ENCODE measurements at places on chromosomes 7 and 10.

- no peak for DNase-seq
Measured at GRCh38 chr10:6701289-6701688, 121.2 kb upstream of the PRKCQ start.

- DNase-seq: no peak
Measured at GRCh38 chr7:142759433-142759832, 10.2 kb downstream of the PRSS1 start.

DNA sequence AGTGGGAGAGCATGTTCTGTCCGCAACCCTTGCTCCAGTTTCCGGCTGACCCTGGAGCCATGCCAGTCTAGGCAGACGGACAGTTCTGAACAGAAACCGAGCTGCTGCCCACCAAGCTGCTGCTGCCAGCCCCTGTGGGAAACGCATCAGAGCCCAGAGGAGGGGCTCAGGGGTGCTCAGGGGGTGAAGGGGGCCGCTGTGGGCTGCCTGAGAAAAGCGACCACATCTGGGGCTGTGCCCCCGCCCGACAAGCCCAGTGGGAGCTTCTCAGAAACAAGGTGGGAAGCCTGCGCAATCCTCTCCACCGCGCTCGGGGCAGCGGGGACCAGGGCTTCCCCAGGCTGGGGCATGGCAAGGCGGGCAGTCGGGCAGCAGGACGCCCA, 38.8 kb upstream of the CFAP46 start:
- no peak for DNase-seq

- DNase-seq: no peak
Measured at GRCh38 chr7:31791881-31792280, 104.9 kb downstream of the PPP1R17 start.

GRCh38 chr10:126838316-126838715, 66.9 kb upstream of the DOCK1 start:
- DNase-seq: no peak

DNA sequence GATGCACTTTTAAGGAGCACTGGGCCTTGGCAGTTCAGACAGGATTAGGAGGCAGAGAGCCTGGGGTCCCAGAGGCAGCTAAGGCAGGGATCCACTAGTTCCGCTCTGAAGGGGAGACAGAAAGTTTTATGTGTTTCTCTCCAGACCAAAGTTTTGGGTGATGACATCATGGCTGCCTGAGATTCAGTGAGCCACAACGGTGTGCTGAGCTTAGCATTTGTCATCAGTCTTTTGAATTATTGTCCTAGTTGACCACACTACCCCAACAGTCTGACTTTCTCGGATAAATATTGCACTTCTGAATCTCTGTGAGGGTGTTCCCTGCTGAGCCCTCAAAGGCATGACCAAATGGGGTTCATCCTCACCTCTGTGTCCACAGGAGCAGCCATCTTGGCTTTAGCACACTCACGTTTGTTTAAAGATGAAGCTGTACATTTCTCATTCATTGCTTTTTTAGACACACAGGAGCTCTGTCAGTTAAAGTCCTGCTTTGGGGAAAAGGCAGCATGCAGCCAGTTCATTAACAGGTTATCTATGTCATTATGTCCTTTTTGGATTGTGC, 297.7 kb upstream of the LRGUK start:
- no peak for DNase-seq

DNA sequence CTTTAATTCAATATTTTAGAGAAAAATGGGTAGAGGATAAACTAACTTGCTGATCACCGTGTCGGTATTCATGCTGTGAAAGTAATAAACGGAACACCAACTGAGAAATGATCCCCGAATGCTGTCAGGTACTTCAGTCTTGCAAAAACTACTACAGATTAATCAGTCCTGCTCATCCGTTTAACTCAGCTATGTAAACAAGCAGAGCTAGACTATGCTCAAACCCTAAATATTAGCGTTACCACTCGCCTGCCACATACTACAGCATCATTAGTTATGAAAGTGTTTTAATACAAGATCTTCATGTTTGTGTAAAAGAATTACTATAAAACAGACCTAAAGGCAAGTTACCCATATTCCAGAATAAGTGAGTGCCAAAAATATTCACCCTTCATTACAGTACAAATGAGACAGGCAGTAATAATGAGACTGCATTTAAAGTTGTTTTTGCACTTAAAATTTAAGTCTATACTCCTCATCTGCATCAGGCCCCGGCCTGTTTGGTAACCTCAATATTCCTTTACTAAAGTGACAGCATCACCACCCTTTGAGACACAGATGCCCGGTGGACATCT, 952 bp downstream of the DNMBP start:
- DNase-seq: no peak

- no peak for DNase-seq
Measured at GRCh38 chr7:142669074-142669654, 80.1 kb upstream of the PRSS1 start.

- no peak for DNase-seq
Measured at GRCh38 chr10:131947631-131948347, 33.9 kb downstream of the BNIP3 start.

DNA sequence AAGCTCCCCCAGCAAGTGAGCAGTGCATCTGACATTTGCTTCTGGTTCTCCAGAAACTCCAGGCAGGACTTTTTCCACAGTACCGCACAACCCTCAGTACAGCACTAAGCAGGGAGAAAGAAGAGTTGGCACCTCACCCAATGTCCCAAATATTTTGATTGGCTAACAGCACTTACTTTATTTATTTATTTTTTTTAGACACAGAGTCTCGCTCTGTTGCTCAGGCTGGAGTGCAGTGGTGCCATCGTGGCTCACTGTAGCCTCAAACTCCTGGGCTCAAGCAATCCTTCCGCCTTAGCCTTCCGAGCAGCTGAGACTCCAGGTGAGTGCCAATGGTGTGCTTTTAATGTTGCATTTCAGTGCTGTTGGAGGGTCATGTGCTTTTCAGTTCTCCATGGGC, 200.3 kb upstream of the ZMIZ1 start:
- DNase-seq: no peak

DNA sequence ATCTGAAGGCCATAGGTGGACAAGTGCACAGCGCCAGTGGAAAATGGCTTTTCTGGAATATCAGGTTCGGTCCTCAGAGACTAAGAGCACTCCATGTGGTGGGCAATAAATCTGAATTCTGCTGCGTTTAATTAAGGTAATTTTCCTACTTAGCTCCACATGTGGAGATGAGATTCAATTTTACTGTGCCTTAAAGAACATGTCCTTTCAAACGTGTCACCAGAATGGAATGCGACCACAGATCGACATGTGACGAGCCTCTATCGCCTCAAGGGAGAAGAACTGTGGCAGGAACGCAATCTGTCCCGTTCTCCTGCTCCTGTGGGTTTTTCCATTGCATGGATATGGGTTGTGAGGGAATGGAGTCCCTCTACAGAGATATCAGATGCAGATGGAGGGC, 205.3 kb upstream of the ZNF32 start:
- no peak for DNase-seq

Data from NCI-H1417 treated with DMSO at 0.1 percent for 48 hours (cell line).